Stimulated activated CD4-positive, alpha-beta T cell treated with anti-CD3 and anti-CD28 coated beads, Interleukin-1b, Interleukin-23, amount 100 ng/mL, for 1 hour (primary cell): ENCODE measurements at places on chromosomes 5 and 9.
A peak's percentile ranks its signal among the peaks of the same experiment; 100 is the strongest.

GRCh38 chr5:143086908-143087637, 316.4 kb downstream of the NR3C1 start:
- no peak for DNase-seq

DNA sequence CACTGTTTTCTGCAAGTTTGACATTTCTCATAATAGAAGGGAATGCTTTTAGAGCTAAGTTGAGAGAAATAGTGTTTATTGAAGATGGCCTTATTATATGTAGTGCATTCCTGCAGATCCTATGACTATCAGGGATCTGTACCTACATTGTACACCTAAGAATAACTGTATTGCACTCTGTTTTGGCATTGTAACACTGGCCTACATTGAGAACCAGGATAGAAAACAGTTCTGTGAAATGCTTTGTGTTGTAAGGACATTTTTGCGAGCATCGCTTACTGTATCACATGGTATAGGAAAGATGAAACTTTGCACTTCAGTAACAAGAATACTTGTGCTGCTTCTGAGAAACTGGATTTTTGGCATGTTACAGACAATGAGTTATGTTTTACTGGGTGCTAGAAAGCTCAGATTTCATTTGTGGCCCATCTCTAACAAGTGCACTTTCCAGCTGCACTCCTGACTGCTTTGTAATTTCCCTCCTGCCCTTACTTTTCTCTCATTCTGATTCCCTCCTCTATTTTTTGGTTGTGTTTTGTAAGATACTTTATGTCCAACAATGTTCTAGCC, 30.6 kb downstream of the C9orf85 start:
- no peak for DNase-seq

DNA sequence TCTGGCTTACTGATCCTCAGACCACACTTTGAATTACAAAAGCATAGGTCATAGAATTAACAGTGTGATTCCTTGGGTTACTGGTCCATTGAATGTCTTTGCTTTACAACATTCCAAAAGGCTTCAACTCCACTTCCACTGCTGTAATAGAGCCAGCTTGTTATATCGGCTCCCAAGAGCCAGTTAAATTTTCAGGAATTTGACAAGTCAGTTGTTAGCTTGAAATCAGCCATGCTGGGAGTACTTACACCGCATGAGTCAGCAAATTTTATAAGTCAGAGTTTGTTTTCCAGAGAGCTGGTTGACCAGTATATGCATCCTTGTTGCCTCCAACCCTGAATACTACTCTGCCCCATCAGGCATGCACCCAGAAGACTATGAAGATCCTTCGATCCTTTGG, 73.1 kb downstream of the FOXB2 start:
- no peak for DNase-seq

DNA sequence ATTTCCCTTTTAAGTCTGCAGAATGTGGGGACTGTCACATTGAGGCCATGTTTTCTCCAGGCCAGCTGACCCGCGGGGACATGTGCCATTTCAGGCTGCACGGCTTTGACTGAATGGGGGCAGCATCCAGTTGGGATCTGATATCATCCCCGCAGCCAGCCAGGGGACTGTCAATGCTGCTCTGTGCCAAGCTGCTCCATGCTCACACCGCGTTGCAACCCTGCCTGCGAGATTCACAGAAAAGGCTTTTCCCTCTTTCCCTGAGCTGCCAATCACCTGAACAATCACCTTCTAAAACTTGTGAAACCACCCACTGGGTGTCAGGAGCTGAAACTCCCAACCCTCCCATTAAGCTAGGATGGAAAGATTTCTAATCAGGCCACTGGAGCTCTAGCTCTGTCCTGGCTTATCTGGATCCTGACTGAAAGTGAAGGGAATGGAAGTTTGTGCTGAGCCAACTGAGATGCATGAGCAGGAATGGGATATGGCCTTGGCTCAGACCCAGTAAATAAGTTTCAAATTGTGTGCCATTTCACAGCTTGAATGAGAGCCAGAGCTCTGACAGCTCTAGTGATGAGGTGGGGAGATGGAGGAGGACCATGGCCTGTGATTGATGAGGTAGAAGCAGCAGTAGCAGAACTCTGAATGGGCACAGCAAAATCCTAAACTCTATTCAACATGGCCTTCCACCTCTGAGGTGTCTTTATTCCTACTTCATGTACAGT, 34.5 kb upstream of the ZNF366 start:
- no peak for DNase-seq

DNA sequence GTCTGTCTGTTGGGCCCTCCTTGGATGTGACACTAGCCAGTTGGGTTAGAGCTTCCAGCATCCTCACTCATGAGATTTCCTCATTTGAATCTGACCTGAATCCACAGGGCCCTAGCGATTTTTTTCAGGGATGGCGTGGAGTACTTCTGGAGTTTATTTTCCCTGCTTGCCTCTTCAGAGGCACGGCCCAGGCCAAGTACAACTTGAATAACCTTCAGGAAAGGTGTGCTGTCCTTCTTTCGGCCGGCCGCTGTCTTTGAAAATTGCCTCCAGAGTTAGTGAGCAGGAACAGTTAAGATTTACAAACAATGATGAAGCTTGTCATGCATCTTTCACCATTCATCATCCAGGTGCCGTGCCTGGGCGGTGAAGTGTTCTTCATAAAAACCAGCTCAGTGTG, 49.5 kb upstream of the DMRT3 start:
- DNase-seq: no peak

DNA sequence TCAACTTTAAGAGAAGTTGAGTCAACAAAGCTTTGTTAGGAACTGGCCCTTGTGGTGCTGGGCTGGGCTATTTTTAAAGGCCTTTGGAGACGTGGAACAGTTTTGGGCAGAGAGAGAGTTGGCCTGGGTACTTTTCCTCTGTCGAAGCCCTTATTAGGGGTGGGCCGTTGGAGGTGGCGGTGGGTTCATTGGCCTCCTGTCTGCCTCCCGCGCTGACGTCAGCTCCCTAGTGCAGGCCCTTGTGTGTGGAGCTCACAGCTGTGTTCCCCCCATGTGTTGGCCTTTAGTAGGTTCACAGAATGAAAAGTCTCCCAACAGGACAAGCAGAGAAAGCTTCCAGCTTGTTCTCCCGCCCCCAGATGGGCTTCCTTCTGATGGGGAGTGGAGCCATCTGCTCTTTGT, 2.7 kb downstream of the NCS1 start:
- no peak for DNase-seq

DNA sequence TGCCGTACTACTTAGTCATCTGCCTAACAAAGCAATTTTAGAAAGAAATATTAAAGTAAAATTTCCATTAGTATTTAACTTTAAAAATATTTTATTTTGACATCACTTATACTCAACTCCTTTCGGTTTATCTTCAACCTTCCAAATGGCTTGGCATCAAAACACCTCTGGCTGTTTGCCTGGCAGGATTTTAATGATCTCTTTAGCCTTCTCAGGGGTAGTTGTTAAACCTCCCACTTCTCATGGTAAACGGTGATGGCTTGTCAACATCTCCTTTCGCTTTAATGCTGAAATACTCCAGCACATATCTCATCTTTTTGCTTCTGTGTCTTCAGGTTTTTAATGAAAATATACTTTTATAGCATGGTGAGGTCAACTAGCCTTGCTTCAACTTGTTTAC, 747.1 kb downstream of the CETN3 start:
- no peak for DNase-seq

DNA sequence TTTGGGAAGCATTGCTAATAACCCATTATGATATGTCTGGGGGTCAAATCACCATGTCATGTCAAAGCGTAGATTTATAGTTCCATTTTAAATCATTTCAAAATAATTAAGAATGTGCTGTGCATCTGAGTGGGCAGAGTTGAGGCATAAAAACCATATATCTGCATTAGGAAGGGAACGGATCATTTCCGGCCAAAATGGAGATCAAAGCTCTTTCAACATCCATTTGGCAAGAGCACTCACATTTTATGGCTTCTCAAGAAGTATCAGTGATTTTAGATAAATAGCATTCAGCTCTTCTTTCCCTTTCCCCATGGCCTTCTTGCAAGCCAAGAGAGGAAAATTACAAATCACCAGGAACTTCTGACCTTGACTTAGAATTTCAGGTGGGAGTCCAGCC, 89.9 kb downstream of the HSPA4 start:
- no peak for DNase-seq

- DNase-seq: no peak
Measured at GRCh38 chr5:102554082-102554481, 55.3 kb upstream of the SLCO6A1 start.

- DNase-seq: no peak
Measured at GRCh38 chr5:176542596-176543427, 5.6 kb upstream of the RNF44 start.

GRCh38 chr9:132591244-132591643, 8.8 kb downstream of the BARHL1 start:
- no peak for DNase-seq

DNA sequence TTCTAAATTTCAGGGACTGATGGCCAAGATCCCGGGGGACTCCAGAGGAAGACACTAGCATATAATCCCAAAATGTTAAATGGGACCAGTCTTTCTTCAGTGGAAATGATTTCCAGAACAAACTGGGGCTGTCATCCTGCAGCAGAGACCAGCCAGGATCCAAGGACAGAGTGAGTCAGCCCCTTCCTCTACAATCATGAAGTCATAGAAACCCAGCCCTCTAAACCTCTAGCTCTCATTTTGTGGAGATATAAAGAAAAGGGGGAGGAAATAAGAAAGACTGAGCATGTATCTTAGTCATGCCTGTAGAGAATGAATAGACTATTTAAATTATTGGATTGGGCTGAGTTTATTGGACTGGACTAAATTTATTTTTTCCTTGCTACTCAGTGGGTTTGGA, 318.3 kb downstream of the AGTPBP1 start:
- DNase-seq: no peak

GRCh38 chr5:75337366-75338021, 474 bp downstream of the HMGCR start:
- DNase-seq: peak; percentile 8

- no peak for DNase-seq
Measured at GRCh38 chr5:145913701-145914100, 22.7 kb upstream of the SH3RF2 start.

GRCh38 chr5:66788556-66788955, 192.4 kb downstream of the MAST4 start:
- no peak for DNase-seq

GRCh38 chr5:55231029-55231918, 2.1 kb downstream of the CCNO start:
- no peak for DNase-seq

DNA sequence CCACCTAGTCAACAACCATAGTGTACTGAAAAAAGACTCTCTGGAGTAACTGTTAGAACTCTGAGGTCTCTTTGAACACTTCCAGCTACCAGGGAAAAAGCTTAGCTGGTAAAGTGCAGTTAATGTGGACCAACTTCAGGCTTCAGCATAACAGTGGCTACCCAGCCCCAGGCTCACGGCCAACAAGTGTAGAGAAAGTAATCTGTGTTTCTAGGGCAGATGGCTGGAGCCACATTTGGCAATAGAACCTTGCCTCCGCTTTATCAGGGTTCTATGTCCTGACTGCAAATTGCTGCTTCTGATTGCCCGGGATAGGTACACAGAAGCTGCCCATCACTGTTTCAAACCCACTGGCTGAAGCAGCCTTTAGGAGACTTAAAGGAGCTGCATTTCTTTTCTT, 76.0 kb upstream of the SIMC1 start:
- DNase-seq: no peak

- no peak for DNase-seq
Measured at GRCh38 chr5:180601591-180602480, 10.5 kb upstream of the SCGB3A1 start.

DNA sequence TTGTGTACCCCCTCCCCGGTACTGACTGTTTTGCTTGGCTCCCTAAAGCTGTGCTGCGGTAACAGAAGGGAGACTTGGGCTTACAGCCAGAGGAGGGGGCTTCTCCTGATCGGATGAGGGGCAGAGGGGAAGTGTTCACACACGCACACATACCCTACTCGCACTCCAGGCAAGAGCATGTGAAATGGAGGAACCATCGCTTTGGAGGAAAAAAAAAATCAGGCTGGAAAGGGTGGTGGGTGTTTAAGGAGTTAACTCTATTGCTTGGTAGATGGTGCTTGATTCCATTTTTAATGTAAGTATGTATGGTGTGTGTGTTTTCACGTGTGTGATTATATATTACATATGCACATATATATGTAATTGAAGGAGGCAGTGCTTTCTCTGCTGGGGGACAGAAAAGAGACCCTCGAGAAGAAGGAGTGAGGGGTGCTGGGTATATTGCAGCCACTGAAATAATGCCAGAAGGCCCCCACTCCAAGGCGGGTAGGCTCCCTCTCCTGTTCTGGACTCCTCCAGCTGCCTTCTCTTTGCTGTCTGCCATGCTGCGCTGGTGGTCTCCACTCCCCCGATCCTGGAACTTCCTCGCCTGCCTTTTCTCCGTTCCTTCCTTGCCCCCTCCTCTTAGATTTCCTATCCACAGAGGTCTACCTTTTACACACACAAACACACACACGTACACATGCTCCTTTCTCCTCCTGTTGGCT, 721 bp downstream of the GRIA1 start:
- no peak for DNase-seq

DNA sequence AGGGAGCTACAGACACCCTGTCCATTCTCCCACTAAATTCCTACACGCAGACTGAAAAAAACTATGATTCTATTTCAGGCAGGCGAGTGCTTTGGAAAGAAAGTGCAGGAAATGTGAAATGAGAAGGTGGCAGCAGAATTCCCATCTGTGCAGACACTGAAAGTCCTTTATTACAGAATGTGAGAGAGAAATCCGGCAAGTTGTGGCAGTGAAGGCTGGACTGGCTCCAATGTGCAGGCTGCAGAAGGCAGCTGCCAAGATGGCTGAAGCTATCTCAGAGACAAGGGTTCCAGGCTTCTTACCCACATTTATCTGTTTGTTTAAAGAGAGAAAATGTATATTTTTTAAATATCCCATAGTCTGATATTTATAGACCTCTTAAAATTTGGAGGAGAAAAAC, 161.8 kb upstream of the VLDLR start:
- DNase-seq: no peak

GRCh38 chr9:11973011-11973410, 720.2 kb upstream of the TYRP1 start:
- DNase-seq: no peak

DNA sequence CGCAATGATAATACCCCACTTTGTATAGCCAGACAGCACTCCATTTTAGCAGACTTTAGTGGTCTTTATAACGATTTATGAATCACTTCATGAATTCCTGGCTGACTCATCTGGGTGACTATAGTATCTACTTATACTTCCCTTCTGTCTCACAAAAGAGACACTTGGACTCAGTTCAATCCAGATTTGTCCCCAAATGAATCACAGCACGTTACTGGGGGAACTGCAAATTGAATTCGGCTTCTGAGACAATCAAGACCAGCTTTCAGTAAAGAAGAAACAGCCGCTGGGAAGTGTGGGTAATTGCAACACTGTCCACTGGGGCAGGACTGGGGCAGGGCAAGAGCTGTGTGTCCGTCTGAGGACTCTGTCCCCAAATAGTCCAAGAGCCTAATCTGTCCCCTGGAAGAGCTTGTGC, 337.3 kb upstream of the RFX3 start:
- DNase-seq: no peak

DNA sequence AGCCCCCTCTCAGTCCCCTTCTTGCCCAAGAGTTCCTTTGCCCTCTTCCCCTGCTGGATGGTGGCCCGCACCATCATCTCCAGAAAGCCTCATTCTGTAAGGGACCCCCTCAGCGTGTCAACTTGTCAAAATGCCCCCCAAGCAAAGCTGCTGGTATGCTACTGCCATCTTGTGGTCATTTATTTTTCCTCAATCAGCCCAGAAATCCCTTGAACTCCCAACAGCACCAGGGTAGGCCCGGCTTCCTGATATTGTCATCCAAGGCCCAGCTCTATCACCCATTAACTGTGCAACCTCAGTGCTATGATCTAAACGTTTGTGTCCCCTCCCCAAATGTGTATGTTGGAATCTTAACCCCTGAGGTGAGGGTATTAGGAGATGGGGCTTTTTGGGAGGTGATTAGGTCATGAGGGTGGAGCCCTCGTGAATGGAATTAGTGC, 53.2 kb upstream of the FBXW11 start:
- no peak for DNase-seq
